ENCODE measurements at places on chromosomes 12 and 14.

DNA sequence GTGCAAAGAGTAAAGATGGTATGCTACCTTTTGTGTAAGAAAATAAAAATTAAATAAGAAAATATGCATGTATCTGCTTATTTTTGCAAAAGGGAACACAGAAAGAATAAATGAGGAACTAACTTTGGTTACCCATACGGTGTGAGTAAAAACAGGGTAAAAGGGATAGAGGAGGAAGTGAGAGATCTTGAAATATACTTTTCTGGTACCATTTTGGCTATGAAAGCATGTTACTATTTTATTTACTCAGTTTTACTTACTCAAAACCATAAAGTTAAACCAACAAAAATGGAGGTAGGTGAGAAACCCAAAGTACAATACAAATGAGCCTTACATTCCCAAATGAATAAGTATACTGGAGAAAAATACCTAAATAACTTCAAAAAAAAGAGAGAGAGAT is 122.0 kb upstream of the EGLN3 start:
- DNase-seq = no peak

DNA sequence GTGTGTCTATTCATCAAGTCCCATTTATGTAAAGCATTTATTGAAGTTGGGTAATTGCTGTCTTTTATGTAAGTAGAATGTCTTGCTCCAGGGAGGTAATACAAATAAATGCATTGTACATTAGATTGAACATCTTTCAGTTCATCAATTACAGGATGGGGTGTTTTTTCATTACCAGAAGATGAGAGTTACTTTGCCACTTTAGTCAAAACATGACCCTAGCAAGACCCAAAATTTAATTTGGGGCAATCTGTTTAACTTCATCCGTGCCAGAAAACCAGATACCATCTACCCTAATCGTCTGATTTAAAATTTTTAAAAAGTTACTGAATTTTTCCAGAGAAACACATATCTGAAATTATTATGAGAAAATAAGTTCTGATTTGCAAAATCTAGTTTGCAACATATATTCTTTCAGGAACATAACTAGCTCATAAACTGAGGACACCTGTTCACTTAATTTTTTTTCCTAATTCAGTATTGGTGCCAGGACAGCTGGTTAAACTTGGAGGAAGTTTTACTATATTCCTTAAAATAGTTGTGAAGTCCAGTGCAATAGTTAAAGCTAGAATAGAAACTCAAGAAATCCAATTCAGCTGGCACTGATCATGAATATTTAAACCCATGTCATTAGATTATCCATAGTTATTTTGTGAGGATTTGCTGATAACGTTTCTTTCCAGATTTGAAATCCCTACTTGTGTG is 114.5 kb downstream of the SRGAP1 start:
- DNase-seq = no peak

- DNase-seq = peak; percentile 88
These were observed 466.9 kb downstream of the FUT8 start for GRCh38 chr14:65879248-65880009.

GRCh38 chr12:81992461-81992860 is 233.3 kb upstream of the PPFIA2 start:
- DNase-seq = no peak

DNA sequence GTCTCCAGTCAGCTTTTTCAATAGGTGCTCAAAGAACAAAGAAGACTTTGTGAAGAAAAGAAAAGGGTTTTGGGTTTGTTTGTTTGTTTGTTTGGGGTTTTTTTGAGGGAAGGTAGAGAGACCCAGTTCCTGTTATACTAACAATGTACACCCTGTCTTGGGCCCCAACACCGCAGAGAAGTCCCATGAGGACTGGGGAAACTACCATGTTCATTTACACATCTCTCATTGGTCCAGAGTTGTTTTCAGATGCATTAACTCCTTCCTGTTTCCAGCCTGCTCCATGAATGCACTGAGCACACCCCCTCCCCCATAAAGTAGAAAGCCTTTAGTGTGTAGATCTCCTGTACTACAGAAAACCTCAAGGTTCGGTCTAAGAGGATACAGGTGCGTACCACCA is 51.1 kb upstream of the SLC8A3 start:
- DNase-seq = no peak

- no peak for DNase-seq
These were observed 1.6 kb downstream of the TMEM179 start for GRCh38 chr14:104602933-104603325.

DNA sequence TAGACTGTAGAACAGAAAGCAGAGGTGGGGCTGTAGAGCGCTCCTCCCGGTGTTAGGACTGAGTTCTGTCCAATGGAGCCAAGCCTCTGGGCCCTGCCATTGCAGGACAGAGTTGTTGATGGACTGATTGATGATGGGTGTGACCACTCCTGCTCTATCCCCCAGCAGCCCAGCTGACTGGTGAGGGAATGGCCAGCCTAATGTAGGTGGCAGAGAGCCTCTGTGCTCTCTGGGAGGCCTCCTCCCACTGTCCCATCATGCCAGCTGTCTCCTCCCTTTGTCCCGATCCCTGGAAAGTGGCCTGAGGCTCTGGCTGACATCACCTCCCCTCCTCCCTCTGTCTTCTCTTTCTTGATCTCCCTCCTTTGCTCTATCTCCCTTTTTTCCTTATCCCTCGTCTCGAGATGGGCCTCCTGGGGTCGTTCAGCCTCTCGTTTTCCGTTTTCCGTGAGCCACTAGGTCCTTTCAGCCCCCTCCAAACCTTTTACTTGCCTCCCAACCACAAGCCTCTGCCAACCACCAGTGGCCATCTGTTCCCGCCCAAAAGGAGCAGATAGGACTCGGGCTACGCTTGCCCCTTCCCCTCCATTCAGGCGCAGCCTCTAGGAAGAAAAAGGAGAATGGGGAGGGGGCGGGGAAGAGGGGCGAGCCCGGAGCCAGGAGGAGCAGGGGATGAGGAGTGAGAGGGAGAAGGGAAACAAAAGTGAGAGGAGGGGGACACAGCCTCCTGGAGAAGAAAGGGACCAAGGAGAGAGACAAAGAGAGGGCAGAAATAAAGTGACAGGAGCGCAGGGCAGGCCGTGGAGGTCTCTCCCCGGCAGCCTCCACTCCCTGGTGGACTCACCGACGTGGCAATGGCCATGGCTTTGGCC is 572 bp downstream of the EFS start:
- DNase-seq = no peak

- DNase-seq = no peak
These were observed 15.4 kb downstream of the TMTC1 start for GRCh38 chr12:29768372-29768771.

- no peak for DNase-seq
These were observed 61.5 kb downstream of the IQSEC3 start for GRCh38 chr12:128079-128478.

- DNase-seq = no peak
These were observed 69.8 kb downstream of the ATG14 start for GRCh38 chr14:55341781-55342180.

GRCh38 chr12:6854036-6854435 is 2.1 kb downstream of the USP5 start:
- DNase-seq = no peak

- peak; percentile 44 for DNase-seq
These were observed 845 bp upstream of the RARG start for GRCh38 chr12:53232646-53233461.

- no peak for DNase-seq
These were observed 102.7 kb upstream of the ST8SIA1 start for GRCh38 chr12:22437031-22437806.

DNA sequence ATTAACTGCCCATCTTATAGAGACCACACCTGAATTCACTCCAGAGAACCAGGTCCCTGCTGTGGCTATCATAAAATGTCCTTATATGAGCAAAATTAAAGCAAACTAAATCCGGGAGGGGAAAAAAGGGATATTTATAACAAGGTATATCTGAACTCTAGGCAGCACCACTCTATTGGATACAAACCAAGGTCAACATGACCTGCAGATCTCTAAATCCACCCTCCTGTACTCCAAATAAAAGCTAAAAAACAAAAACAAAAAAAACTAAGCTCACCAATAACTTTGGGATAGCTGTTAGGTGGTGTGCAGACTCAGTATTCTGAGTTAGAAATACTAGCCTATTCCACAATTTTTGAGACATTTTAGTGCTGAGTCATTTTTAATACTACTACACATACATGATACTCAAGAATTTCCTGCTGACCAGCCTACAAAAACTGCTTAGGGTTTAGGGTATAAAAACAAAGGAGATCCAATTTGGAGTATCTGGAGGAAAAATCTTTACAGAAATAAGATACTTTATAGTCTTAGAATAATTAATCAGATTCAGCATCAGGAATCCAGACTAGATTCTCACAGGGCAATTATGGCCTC is 46.6 kb upstream of the LTBP2 start:
- peak; percentile 59 for DNase-seq

GRCh38 chr14:33040372-33041140 is 101.9 kb downstream of the NPAS3 start:
- DNase-seq = no peak

- DNase-seq = no peak
These were observed 12.1 kb upstream of the GAPDH start for GRCh38 chr12:6522193-6522592.

- DNase-seq = no peak
These were observed 12.4 kb downstream of the ANKRD9 start for GRCh38 chr14:102496958-102497744.
